ENCODE measurements at places on chromosomes 11 and 22. TPM values are rescaled to one million over a fixed set of nuclear protein-coding genes. Genes with fewer than 3 reads are reported as not detected.

The FAT3 gene
- 1.2 TPM for total RNA-seq

The PTPRCAP gene
- 0.20 TPM for total RNA-seq

The PDGFD gene
- 30.0 TPM for total RNA-seq

The SOX6 gene
- 0.02 TPM for total RNA-seq

The SPINDOC gene
- total RNA-seq, result 15.3 TPM

The E2F8 gene
- 8.5 TPM for total RNA-seq

The OR4C16 gene
- total RNA-seq, result not detected

The F2 gene
- not detected for total RNA-seq

The HORMAD2 gene
- total RNA-seq, result not detected

- no peak for DNase-seq
These were observed 59.0 kb upstream of the PDE3B start for GRCh38 chr11:14584595-14584994.

GRCh38 chr11:132402071-132402684 is 1031.8 kb downstream of the NTM start:
- peak; percentile 5 for DNase-seq

DNA sequence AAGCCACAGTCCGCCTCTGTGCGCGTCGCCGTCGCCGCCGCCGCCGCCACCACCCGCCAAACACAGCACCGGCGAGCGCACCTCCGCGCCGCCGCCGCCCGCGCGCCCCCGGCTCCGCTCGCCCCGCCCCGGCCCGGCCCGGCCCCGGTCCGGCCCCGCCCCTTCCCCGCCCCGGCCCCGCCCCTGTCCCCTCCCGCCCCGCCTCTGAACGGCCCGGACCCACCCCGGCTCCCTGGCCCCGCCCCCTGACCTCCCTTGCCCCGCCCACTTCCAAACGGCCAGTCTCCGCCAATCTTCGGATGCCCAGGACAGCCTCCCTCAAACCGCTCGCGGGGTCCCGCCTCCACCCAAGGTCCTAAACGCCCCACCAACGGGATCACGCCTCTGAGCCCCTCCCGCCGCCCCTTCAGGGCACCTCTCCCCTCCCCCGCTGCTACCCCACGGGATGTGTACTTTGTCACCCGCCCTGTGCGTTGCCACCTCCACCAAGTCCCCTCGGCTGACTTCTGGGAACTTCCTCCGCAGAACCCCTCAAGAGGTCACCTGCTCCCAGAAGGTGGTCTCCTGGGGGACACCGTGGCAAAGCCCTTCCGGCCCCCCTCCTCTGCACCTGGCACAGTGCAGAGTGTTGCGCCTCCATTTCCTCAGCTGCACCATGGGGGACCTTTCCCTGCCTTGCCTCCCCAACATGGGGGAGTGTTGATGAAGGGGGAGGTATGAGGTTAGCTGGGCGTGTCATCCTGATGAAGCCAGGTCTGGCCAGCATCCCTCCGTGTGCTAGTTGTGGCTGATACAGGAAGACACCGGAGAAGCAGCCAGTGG is at the start of gene KIAA0930:
KIAA0930 (minus strand) TSS at position 85 of the 822 bp plus-strand sequence. CDS start 191 bp downstream, outside the sequence.
- DNase-seq, result peak; percentile 31

DNA sequence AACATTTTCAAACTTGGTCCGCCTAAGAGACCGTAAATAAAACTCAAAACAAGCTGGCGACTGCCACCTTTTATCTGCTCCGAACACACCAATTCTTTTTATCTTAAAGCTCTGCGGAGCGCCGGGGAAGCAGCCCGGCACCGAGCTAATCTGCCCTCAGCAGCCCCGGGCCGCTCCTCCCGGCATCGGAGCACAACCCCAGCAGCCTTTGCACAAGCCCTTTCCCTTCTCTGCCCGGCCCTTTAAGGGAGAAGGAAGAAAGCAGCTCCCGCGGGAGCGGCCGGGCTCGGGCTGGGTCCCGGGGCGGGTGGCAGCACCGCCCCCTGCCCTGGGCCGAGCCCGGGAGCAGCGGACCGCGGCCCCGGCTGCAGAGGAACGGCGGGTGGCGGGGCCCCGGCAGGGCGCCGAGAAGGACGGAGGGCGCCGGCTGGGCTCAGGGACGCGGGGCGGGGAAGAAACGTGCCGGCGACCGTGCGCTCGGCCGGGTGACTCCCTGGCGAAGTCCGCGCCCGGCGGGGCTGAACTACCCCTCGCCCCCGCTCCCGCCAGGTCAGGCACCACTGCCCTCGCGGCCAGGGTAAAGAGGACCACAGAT is 133.6 kb upstream of the C11orf58 start:
- peak; percentile 40 for DNase-seq

DNA sequence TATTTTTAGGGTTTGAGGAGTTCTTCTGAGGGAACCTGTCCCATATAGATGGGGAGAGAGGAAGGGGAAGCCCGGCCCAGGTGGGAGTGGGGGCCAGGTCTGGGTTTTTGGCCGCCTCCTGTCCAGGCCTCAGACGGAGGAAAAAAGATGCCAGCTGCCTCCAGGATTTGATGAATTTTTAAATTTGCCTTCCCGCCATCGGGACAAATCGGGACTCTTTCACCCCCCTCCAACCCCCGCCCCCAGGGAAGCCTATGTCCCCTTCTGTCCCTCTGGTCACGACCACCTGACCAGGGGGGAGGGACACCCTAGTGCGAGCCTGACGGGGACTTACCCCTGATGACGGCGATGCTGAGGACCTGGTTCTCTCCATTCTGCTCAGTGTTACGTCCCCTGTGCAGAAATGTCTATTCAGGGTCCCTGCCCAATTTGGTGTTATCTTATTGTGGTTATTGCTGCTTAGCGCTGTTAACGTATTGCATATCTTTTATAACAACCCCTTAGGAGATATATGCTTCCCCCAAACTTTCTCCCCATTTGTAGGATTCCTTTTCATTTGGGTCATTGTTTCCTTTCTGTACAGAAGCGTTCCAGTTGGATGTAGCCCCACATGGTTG is 115.9 kb upstream of the GRK3 start:
- peak; percentile 13 for DNase-seq

DNA sequence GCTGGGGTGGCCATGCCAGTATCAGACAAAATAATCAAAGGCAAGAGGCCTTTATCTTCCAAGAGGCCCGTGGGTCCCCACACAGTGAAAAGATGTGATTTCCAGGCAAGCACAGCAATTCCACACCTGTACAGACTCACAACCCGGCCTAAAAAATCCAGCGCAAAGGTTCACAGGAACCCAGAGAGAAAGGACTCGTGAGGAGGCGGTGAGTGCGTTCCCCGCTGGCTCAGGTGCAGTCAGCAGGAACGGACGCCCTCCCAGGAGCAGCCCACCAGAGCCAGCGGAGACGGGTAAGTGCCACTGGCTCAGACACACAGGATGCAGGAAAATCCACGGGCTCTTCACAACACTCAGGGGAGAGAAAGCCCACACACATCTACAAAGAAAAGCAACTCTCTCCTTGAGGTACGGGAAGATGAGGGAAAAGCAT is 4.4 kb downstream of the TOLLIP start:
- no peak for DNase-seq

GRCh38 chr11:65744026-65744698 is 23.6 kb upstream of the RNASEH2C start:
- DNase-seq, result peak; percentile 58

DNA sequence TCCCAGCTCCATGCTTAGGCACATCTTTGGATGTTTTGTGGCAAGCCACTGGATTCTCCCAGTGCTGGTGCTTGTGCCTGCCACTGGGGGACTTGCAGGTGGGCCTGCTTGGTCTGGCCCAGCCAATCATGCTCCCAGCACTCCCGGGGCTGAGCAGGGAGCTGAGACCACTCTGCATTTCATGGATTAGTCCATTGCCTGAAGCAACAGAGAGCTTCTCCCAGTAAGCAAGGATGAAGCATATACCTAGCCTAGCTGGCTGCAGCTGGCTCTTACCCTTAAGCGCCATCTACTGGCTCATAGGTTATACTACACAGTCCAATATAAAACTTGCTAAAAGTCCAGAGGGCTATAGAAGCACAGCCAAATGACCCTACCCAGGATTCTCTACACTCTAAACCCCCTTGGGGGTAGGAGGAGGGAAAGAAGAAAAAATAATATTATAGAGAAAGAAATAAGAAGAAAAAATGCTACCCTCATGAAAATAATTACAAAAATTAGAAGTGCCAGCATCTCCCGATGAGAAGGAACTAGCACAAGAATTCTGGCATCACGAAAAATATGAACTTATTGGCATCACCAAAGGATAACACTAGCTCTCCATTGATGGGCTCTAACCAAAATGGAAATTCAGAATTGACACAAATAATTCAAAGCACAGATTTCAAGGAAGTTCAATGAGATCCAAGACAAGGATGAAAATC is 275.3 kb downstream of the C11orf87 start:
- DNase-seq, result peak; percentile 41

GRCh38 chr11:67652965-67653845 is 2.7 kb upstream of the ACY3 start:
- no peak for DNase-seq

GRCh38 chr11:34601085-34601444 is 19.8 kb upstream of the EHF start:
- no peak for DNase-seq

GRCh38 chr11:19551457-19551856 is 161.2 kb upstream of the NAV2 start:
- DNase-seq, result no peak

DNA sequence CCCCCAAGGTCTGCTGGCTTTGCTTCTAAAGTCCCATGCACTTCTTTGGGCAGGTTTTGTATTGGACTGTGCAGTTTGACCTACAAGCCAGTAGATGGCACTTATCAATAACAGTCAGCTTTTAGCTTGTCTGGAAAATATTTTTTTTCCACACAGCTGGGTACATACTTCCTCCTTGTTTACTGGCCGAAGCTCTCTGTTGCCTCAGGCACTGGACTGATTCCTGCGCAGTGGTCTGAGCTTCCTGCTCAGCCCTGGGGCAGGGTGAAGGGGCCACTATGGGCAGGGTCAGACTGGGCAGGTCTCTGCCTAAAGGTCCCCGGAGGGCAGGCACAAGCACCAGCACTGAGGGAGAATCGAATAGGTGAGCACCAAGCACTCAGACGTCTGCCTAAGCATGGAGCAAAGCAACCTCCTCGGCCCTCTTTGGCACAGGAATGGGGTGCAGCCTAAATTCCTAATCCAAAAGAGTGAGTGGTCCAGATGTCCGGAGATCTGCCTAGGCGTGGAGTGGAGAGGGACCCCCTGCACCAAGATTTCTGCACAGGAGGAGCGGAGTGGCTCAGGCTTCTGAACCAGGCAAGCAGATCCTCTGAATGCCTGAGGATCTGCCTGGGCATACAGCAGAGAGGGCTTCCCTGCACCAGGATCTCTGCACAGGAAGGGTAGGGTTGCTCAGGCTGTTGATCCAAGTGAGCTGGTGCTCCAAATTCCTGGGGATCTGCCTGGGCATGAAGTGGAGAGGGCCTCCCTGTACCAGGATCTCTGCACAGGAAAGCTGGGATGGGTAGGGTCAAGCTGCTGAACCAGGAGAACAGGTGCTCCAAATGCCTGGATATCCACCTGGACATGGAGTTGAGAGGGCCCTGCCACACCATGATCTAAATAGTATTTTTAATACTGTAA is 105.9 kb upstream of the C11orf58 start:
- peak; percentile 24 for DNase-seq

DNA sequence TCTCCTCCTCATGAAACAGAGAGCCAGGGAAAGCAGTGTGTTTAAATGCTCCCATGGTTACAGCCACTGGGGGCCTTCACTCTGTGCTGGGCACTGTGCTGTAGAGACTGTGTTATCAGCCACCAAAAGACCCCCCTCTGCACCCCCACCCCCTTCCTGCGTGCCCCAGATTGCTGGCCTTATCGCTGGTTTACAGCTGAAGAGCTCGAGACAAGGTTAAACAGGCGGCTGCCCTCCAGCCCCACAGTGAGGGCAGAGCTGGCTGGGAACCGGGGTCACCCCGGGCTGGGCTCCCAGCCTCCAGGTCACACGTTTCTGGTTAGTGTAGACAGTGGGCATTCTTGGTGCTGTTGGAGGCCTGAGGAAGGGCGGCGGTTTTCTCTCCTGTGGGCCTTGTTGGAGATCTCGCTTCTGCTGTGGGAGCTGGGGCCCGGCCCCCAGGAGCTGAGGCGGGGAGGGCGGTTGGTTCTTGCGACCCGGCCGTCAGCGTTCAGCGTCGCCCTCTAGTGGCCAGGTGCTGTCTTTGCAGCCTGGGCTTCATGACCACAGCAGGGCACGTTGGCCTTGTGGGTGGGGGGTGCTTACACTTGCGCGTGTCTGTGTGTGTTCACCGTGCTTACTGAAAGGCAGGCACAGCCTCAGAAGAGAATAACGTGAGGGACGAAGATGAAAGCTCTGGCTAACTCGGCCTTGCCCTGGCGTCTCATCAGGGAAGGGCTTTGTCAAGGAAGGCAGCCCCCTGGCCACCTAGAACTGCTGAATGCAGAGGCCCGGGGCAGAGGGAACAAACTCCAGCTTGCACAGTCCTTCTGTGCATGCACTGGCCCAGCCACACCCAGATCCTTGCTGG is 40.8 kb downstream of the TBC1D22A start:
- DNase-seq, result peak; percentile 5

- peak; percentile 96 for DNase-seq
These were observed 15.2 kb downstream of the TMPRSS5 start for GRCh38 chr11:113690619-113691569.

GRCh38 chr11:14218728-14219127 is 140.3 kb downstream of the RRAS2 start:
- no peak for DNase-seq

DNA sequence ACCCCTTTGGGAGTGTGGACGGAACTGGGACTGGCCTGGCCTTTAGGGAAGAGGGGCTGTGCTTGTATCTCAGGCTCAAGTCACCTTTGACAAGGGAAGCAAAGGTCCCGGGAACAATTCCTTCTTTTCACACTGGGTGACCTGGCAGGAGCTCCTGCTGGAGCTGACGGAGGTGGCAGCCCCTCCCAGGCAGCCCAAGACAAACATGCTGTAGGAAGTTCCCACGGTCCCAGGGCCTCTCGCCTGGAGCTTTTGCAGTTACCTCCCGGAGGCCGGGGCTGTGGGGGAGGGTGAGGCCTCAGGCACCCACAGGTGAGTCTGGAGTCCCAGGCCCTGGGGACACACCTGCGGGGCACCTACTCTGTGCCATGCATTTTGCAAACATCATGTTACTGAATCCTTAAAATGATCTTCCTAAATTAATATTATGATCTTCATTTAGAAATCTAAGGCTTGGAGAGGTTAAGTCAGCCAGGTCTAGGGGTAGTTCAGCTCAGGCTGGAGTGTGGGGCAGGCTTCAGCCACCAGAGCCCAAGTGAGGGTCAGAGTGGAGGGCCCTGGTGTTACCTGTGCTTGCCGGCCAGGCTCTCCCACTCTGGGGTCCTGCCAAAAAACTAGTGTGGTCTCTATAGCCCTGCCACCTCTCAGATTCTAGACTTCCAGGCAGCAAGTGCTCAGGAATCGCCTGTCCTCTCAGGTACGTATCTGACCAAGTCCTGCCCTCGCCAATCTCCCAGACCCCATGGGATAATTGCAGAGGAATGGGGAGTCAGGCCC is 15.7 kb upstream of the MYEOV start:
- DNase-seq, result no peak

DNA sequence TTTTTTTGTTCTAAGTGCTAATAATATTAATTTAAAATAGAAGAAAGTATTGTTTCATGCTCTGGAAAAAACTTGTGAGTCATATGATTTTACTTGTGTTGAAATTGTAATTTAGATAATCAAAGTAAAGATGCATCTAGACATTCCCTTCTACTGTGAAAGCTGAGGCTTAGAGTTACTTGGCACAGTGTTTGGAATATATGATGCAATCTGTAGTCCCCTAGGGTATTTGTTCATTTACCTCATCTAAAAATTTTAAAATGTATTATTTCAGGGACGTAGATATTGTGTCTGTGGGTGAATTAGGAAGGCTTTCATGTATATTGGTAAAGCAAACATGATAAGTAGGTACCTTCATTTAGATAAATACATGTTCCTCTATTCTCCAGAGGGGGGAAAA is 793.5 kb upstream of the CNTN5 start:
- DNase-seq, result peak; percentile 3

- DNase-seq, result no peak
These were observed 44.5 kb downstream of the MED15 start for GRCh38 chr22:20551805-20552442.

GRCh38 chr11:79762279-79762921 is 321.6 kb upstream of the TENM4 start:
- peak; percentile 35 for DNase-seq

Data from M059J (cell line).